ENCODE measurements at places on chromosomes 13 and 19.

GRCh38 chr19:23673132-23673531 is 13.9 kb downstream of the ZNF675 start:
- no peak for DNase-seq

DNA sequence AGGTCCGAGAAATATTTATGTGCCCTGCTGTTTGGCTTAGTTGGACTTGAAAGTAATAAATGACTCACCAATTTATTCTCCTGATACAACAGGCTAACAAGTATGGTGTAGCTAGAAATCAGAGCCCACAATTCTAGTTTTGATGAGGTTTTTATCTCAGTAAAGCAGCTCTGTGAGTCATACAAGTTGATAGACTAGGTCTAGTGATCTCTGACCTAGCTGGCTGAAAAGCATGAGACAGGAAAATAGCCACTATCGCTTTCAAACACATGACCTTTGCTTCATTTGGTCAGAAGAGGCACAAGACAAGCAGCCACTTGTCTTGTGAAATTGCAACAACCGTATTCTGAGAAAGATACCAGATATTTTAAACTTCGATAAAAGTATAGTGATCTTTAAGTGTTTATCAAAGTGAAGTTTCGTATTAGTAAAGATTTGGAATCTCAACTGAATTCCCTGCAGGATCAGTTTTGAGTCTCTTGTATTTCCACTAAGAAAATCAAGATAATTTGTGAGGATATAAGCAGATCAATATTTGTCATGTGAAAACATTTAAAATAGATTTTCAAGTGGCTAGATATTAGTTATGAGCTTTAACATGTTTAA is 126.7 kb downstream of the MAB21L1 start:
- no peak for DNase-seq

DNA sequence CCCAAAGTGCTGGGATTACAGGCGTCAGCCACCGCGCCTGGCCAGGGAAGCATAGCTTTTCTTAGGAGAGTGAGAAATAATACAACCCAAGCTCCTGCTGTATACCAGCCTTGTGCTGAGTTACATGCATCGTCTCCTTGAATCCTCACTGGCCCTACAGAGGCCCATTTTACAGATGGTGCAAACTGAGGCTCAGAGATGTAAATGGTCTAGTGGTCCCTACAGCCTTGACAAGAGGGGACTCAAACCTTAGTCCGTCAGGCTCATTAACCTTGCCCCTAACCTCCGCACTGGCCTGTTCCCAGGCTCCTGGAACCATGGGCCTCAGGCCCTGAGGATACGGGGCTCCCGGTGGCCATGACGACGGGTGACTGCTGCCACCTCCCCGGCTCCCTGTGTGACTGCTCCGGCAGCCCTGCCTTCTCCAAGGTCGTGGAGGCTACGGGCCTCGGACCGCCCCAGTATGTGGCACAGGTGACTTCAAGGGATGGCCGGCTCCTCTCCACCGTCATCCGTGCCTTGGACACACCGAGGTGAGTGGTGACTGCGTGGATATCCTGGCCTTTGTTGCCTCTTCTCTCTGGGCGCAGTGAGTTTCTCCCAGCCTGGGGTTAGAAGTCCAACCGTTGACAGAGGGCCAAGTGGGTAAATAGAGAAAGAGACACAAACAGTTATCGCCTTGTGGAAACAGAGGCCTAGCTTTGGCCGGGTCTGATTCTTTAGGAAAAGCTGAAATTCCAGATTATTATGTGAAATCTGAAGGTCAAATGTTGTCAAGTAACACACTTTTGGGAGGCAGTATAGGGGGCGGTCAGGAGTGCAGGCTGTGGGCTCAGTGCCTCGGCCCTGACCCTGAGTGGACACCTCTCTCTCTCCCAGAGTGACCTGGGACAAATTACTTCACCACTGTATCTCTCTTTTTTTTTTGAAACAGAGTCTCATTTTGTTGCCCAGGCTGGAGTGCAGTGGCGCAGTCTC is 8.7 kb downstream of the MARCHF2 start:
- no peak for DNase-seq

- no peak for DNase-seq
These were observed 15.5 kb downstream of the STAP2 start for GRCh38 chr19:4322942-4323665.

- no peak for DNase-seq
These were observed 61.9 kb downstream of the FLT1 start for GRCh38 chr13:28432816-28433560.

DNA sequence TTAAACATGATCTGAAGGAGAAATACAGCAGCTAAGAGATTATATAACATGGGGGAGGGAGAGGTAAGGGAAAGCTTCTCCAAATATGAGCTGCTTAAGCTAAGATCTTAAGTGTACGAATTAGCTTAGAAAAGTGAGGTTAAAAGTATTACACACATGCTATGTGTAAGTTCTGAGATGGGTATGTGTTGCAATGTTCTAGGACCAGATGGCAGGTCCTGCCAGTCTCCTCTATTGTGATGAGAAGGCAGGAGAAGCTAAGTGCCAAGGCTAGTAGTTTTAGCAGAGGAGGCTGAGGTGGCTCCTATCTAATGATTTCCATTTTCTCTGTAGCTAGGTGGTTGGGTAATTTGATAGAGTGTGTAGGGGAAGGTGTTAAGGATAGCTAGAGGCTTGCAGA is 57.6 kb downstream of the MICU2 start:
- DNase-seq = no peak

DNA sequence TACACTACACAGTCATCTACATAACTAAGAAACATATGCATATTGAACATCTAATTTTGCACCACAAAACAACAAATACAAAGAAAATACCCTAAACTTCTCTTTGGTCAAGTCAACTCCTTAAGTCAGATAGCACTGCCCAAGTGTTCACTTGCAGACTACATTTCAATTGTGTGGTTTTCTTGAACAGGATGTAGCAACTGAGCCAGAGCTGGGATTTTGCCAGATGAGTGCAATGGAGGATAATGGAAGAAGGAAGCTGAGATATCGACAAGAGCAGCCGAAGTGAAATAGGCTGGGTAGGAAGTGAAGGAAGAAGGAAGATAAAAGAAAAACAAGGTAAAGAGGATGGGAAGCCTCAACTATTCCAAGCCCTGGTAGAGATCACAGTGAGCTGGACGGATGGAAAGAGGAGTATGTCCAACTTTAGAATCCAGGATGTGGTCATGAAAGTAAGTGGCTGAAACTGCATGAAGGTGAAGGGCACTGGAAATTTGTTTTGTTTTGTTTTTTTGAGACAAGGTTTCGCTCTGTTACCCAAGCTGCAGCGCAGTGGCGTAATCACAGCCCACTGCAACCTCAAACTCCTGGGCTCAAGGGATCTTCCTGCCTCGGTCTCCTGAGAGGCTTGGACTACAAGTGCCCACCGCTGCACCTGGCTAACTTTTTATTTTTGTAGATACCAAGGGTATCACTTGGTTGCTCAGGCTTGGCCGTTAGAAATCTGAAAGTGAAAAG is 15.0 kb downstream of the NUFIP1 start:
- no peak for DNase-seq

DNA sequence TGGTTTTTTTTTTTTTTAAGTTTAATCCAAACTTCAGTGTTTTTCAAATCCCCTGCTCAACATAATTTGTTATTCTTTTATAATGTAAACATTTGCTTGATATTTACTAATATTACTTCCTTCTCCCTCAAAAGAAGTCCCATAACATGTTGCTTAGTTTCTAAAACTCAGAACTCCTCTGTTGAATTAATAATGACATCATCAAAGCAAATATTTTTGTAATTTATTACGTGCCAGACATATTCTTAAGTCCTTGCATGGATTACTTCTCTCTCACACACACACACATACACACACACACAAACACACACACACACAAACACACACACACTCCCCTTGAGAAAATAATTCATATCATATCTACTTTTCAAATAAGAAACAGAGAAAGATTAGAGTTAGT is 1432.3 kb upstream of the SPRY2 start:
- DNase-seq = no peak

GRCh38 chr19:2569596-2570465 is 93.9 kb downstream of the GADD45B start:
- DNase-seq = no peak

GRCh38 chr19:50932690-50933083 is 20.2 kb downstream of the KLK5 start:
- DNase-seq = no peak

- DNase-seq = no peak
These were observed 617.5 kb upstream of the KLF12 start for GRCh38 chr13:74751739-74752138.

DNA sequence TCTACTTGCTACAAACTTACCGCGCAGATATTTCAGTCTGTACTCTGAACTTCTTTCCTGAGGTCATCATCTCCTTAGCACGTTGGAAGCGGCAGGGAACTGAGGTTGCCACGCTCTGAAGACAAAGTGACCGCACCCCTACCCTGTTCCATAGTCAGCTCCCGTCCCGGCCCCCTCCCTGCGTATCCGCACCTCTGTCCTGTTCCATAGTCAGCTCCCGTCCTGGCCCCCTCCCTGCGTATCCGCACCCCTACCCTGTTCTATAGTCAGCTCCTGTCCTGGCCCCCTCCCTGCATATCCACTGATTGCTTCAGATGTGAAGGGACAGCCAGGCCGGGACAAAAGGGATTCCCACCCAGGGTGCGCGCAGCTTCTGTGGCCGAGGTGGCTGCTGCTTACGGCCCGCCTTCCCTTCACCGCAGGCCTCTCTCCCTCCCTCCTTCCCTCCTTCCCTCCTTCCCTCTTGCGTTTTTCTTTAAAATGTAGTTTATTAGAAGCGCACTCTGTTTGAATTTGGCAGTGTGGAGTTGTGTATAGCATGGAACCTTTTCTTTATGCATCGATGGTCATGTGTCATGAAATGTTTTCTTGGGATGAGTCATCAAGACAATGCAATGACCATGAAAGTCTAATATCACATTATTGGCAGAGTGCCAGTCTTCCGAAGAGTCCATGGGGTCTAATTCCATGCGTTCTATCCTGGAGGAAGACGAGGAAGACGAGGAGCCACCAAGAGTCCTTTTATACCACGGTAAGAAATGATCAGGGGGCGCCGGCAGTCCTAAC is 21.9 kb upstream of the NDUFS7 start:
- DNase-seq = no peak

DNA sequence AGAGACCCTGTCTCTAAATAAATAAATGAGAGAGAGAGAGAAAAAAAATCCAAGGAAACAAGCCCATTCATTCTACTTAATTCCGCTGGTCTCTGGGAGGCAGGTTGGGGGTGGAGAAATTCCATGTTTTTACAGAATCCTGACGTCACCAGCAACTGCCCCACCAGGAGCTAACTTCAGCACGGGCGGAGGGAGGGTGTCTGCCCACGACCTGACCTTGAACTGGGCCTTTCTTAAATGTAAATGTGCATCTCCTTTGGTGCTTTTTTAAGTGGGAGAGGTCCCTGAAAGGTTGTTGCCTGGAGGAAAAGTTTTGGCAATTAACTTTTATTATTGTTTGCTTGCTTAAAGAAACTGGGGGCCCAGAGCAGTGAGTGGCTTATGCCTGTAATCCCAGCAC is 15.5 kb downstream of the KLF2 start:
- no peak for DNase-seq

DNA sequence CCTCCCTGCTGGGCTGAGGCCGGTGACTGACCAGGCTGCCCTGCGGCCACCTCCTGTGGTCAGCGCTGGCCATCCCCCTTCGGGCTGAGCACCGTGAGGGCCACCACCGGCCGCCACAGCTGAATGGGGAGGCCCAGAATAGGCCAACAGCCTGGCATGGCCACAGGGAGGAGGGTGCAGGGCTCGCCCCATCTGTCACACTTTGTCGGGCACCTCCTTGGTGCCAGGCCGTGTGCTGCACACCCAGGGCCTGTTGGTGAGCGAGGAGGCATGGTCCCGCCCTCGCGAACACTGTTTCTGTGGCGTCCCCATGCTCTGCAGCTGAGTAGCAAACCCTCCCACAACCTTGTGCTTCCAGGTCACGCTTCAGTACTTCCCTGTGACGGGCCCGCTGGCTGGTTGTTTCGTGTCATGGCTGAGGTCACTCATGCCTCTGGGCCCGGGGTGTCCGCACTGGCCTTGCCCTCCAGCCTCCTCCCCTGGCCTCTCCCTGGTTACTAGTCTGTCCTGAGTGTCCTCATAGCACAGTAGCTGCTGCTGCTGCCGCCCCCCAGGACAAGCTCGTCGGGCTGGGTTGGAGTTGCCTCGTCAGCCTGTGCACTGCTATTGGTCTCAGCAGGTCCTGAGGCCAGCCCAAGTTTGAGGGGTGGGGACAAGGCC is 15.2 kb downstream of the EPN1 start:
- no peak for DNase-seq

DNA sequence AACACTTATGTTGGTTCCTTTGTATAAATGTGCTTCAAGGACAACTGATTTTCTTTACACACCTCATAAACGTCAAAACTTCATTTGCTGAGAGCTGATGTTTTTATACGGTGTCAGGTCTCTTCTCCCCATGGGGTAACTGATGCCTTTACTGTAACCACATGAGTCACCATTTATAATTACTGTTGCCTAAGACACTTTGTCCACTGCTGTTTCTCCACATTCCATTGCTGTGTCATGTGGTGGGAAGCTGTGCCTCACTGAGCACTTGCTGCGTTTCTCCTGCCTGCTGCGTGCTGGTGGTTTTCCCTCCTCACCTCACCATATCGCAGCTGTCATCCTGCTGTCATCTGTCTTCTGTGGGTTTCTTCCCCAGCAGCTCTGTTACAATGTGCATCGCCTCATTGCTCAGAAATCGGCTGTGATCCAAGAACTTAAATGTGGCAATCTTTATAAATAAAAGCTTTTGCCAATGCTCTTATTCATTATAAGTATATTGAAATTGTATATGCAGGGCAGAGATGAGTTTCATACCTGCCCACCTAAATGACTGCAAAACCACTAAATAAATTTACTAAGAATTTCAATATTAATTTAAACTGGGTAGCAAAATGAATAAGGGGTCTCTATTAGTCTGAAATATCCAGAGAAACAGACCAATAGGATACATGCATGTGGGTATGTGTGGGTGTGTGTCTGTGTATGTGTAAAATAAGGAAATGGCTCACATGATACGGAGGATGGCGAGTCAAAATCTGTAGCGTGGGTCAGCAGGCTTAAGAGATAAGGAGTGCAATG is 547.0 kb upstream of the SLITRK5 start:
- no peak for DNase-seq

- DNase-seq = no peak
These were observed 56.0 kb upstream of the SIAH3 start for GRCh38 chr13:45907503-45907902.

GRCh38 chr19:1851654-1852580 is 3.6 kb upstream of the REXO1 start:
- no peak for DNase-seq

All from stimulated activated CD4-positive, alpha-beta T cell treated with anti-CD3 and anti-CD28 coated beads, Interleukin-1b, Interleukin-23, amount 100 ng/mL, for 1 hour (primary cell).